Common myeloid progenitor, CD34-positive (primary cell): ENCODE measurements at places on chromosomes 3 and 15.

DNA sequence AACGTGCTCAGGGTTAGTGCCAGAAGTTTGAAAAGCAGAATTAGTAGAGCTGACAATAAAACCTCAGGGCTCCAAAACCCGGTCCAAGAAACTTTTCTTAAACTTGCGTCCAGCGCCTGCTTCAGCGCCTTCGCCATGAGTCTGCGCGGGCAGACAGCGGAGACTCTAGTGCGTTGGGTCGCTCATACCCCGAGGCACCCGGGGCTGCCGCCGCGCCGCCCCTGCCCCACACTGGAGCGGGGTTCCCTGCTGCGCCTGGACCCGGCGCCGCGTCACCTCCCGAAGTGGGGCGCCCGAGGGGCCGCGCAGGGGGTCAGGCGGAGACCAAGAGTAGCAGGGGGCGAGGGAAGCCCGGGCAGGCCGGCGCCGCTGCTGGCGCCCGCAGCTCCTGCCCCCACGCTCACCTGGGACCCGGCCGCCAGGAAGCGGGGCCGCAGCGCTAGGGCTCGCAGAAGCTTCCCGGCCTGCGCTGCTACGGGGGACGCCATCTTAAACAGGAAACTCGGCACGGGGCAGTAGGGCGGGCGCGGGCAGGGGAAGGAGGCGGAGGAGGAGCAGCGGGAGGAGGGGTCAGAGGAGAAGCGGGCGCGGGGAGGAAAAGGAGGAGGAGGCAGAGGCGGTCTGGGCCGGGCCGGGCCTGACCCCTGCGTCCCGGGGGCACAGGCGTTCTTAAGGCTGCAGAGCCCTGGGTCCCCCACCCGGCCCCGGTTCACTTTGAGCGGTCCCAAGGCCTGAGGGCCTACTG lies at the start of gene SUCLG2:
TSS of gene SUCLG2 (minus strand) at position 514 of the 745 bp plus-strand sequence. CDS start at position 488, 26 bp downstream.
- DNase-seq = peak; percentile 66

GRCh38 chr3:55455915-55456314 lies 31.2 kb downstream of the WNT5A start:
- DNase-seq = no peak

DNA sequence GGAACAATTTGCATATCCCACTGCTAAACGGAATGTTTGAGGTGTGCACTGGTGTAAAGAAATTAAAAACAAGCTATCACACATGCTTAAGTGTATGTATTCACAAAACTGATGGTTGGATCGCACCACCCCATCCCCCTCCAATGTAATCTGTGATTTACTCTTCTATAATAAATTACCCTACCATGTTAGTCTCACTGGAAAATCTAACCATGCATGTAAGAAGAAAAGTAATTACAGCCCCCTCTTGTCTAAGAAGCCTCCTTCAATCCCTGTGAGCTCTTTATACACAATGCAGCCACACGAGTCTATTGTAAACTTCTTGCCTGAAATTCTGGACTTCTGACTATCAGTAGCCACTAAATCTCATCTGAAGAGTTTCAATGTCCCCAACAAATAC lies 173.6 kb downstream of the ZBTB20 start:
- DNase-seq = no peak

DNA sequence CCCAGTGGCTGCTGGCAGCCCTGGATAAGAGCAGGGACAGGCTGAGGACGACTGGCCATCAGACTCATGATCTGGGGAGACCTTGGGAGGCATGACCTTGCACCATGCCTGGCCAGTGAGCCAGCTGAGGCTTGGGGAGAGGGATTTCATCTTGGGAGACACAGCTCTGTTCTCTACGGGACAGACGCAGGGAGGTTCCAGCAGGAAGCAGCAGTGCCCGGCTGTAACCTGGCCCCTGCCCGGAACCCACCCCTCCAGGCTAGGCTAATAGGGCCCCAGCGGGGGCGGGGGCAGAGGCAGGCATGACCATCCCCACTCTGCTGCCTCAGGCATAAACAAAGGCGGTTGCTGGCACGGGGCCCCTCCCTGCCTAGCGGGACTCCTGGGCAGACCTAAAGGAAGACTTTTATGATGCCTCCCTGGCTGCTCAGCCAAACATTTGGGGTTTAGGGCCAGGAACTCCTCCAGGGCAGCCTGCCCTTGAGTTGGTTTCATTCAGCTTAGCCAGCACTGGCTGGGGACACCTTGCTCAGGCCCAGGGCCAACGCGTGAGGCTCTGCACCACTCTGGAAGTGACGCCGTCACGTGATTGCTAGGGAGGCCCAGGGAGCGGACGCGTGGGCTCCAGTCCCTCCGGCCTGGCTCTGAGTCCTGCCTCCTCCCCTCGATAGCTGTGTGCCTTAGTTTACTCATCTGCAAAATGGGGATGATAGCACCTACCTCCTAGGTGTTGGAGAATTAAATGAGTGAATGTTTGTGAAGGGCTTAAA lies 27.6 kb downstream of the HDAC11 start:
- DNase-seq = peak; percentile 37

GRCh38 chr15:74461847-74462511 lies 1.0 kb upstream of the UBL7 start:
- no peak for DNase-seq

- DNase-seq = peak; percentile 81
These were observed 5.6 kb upstream of the MECOM start for GRCh38 chr3:169668957-169669741.

GRCh38 chr3:193883551-193883950 lies 252.4 kb upstream of the HES1 start:
- no peak for DNase-seq

GRCh38 chr3:143608966-143609365 lies 239.3 kb downstream of the SLC9A9 start:
- no peak for DNase-seq

DNA sequence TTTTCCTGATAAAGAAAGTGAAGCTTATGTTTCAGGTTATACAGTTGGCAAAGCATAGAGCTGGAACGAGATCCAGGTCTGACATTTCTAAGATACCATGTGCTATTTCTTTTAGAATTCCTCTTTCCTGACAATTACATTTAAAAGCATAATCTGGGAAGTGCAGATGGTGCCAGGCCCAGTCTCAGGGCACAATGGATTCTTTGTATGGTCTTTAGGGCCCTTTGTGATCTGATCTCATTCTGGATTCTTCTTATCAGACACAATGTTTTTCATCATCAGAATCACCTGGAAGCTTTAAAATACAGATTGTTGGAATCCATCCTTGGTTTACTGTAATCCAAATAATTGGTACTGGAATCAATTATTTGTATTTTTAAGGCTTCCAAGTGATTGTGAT lies 18.6 kb upstream of the GLCE start:
- DNase-seq = no peak

- no peak for DNase-seq
These were observed 11.9 kb downstream of the SCAMP5 start for GRCh38 chr15:75007216-75007615.
